ENCODE measurements at places on chromosomes 2 and 18.

DNA sequence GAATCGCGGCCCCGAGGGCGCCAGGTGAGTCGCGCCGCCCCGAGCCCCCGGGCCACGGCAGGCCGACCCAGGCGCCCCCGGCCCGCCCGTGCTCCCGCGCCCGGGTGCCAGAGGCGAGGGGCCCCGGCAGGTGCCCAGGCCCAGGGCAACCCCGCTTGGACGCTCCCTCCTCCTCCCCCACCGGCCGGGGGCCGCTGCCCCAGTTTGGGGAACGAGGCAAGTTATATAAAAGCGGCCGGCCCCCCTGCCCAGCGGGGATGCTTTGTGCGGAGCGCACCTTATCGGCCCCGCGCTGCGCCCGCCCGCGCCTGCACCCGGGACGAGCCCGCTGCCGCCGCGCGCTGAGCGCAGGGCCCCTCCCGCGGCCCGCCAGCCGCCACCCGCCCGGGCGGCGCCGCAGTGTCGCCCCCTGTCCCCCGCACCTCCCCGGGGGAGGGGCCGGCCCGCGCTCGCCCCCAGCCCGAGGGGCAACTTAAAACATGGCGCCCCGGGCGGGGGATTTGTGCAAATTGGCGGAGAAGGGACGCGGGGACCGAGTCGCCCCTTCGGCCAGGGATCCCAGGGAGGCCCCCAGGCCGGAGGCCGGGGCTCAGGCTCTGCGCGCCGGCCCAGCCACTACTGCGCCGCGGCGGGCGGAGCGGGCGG, 639 bp downstream of the EPB41L3 start:
- DNase-seq: no peak

DNA sequence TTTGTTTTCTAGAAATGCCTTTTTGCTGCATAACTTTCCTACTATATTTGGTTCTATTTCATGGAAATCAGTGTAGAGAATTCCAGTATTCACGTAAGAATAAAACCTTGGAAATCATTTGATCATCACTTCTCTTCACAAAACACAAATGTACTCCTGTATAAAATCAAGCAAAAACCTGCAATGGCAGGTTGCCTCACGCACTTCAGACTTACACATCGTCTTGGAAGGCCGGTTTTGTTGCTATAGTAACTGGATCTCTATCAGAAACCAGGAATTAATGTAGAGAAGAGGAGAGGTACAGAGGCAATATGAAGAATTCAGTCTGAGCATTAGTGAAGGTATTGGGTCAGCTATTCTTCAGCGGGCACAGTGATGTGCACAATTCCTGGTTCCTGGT, 370.7 kb upstream of the CYRIA start:
- DNase-seq: no peak

- DNase-seq: no peak
Observed at GRCh38 chr2:132267105-132267497, 105.3 kb upstream of the ANKRD30BL start.

GRCh38 chr2:232647261-232647660, 13.9 kb downstream of the EFHD1 start:
- no peak for DNase-seq

GRCh38 chr2:77387324-77387723, 134.9 kb downstream of the LRRTM4 start:
- DNase-seq: no peak

DNA sequence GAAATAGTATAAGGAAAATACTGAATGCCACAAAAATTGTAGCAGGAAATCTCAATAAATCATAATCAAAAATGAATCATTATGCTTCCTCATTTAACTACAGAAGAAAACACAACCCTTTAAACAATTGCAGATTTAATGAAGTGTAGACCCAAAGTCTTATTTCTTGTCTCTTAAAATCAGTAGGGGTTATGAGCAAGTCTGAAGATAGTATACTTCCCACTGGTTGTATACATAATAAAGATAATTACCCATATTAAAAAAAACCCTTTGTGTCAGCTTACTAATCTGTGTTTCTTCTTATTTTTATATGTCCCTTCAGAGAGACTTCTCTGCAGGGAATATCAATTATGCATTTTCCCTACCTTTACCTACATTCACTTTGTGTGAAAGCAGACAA, 504.7 kb downstream of the ERBB4 start:
- DNase-seq: no peak

- no peak for DNase-seq
Observed at GRCh38 chr2:161063946-161064306, 96.3 kb upstream of the TANK start.

GRCh38 chr2:187877391-187877790, 323.2 kb upstream of the TFPI start:
- no peak for DNase-seq

DNA sequence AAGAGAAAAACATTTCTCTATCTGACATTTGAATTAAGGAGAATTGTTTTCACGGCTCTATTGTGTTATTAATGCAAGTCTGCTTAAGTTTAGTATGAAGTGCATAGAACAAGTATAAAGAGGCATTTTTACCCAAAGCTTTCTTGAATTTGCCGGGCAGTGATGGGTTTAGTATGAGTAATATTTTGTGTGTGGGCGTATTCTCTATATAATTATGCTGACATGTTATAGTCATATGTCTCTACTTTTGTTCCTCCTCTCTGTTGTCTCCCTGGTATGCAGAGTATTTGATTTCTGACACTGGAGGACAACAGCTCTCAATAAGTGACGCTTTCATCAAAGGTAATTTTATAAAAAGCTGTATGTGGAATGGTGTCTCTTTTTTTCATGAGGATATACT, 45.9 kb downstream of the PIKFYVE start:
- no peak for DNase-seq

DNA sequence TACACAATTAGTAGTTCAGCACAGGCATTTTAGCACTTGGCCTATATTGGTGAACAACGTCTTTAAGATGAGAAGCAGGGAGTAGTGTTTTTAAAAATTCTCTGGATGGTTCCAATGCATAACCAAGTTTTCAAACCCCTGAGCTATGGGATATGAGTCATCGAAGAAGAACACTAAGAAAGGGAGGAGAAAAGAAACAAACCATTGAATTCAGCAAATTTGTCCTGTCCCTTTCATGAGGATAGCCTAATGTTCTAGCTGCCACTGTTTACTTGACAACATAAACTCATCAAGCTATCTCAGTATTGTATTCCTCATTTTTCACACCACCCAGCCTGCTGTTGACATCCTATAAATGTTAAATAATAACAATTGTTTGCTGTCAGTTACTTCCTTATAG, 158.0 kb downstream of the BARD1 start:
- DNase-seq: no peak

DNA sequence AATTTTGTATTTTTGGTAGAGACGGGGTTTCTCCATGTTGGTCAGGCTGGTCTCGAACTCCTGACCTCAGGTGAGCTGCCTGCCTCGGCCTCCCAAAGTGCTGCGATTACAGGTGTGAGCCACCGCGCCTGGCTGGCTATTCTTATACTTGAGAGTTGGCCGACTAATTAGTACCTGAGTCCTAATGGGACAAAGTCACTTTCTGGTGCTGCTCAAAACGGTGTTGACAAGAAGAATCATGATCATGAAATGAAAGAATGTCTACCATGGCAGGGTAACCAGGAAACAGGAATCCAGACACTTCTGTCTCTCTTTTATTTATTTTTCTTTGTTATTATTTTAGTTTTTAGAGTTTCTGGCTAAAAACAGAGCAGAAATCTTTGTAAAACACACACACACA, 54.7 kb upstream of the RAB6D start:
- no peak for DNase-seq

DNA sequence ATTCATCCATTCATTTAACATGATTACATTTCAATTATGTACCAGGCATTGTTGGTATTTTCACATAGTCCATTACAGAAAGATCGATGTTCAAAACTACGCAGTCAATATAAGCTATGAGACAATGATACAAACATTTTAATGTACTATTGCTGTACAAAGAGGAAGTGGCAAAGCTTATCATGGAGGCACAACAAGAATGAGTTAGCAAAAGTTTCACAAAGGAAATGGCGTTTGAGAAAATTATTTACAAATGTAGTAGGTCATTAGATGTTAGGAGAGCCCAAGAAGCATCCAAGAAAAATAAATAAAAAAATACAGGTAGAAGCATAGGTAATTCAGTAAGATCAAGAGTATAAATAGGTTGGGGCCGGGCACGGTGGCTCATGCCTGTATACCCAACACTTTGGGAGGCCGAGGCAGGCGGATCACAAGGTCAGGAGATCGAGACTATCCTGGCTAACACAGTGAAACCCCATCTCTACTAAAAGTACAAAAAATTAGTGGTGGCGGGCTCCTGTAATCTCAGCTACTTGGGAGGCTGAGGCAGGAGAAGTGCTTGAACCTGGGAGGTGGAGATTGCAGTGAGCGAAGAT, 1730.8 kb upstream of the CELF4 start:
- no peak for DNase-seq

- DNase-seq: peak; percentile 3
Observed at GRCh38 chr2:52934323-52934898, 833.2 kb upstream of the CHAC2 start.

DNA sequence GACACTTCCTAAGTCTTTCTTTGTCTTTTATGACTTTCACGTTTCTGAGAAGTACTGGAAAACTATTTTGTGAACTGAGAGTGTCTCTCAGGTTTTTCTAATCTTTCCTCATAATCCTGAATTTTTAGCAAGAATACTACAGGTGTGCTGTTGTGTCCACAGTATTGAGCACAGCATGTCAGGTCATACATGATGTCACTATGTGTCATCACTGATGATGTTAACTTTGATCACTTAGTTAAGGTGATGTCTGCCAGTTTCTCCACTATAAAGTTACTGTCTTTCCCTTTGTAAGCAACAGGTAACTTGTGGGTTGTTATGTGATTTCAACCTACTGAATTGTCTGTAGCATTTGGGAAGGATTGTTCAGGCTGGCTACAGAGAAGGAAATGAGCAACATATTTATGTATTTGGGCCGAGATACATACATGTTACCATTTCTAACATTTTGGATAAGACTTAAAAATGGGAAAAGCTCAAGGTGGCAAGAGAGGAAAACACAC, 11.1 kb downstream of the MATN3 start:
- no peak for DNase-seq

- DNase-seq: no peak
Observed at GRCh38 chr18:76823587-76824011, 1.2 kb downstream of the ZNF236 start.

DNA sequence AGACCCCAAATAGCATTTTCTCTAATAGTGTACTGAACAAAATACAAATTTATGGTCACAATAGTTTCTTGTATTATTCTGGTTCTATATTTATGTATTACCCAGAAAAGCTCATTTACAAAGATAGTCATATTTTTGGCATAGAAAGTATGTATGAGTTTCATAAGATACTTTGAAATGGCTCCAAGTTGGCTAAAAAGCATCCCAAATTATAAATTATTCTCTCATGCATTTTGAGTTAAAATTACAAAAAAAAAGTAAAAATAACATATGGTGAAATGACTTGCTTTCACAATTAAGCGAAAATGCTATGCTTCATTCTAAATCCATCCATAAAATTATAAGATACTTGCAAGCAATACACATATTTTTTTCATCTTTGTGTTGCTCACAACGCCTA, 530.7 kb downstream of the ZNF804A start:
- no peak for DNase-seq

DNA sequence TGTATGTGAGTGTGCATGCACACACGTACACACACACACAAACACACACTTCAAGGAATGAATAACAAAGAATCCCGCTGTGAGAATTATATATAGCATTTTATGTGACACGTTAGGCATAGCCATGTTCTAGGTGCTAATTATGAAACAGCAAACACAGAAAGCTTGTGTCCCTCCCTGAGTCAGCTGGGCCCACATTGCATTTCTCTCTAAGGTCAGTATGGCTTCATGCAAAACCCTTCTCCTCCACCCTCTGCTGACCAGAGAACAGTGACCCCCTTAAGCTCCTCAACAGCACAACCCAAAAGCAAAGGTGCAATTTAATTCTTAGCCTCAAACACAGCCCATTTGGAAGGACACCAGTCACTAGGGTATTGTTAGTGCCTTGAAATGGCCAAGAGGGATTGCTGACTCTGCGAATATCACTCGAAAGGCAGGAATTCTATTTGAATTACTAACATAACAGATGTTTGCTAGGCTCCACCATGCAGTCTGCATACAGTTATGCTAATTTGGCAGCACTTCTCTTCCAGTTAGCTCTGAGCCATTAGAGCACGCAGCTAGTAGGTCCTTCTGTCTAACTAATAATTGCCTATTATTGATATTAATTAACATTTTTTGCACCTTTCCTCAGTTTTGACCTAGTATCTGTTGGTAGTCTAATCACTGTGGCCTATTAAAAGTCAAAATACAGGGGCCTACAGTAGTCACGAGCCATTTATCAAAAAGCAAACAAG, 149.0 kb downstream of the LNPK start:
- no peak for DNase-seq

GRCh38 chr2:43538034-43538670, 57.7 kb downstream of the THADA start:
- no peak for DNase-seq

DNA sequence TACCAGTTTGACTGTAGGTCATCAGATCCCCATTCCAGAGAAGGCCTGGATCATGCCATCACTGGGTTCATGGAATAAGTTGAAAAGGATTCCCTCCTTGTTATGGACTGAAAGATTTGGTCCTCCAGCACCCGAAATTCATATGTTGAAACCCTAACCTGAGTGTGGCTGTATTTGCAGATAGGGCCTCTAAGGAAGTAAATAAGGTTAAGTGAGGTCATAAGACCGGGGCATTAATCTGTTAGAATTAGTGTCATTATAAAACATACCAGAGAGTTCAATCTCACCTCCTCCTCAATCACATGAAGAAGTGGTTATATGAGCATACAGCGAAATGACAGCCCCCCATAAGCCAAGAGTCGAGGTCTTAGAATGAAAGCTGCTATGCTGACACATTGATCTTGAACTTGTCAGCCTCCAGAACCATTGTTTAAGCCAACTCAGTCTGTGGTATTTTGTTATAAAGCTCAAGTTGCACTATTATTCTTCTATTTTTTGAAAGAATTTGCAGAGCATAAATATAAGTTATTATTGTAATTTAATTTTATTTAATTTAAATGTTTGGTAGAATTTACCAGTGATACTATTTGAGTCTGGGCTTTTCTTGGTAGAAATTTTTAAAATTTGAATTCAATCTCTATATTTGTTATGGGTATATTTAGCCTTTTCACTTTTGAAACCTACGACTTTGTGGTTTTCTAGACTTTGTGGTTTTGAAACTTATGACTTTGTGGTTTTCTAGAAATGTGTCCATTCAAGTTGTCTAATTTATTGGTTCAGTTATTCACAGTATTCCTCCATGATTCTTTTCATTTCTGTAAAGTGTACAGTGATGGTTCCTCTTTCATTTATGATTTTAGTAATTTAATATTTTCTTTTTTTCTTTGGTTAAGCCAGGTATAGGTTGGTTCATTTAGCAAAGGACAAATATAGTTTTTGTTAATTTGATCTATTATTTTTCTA, 1206.7 kb upstream of the CDH2 start:
- DNase-seq: no peak
